ENCODE measurements at places on chromosomes 16 and 17. TPM values are rescaled to one million over a fixed set of nuclear protein-coding genes. Genes with fewer than 3 reads are reported as not detected.

DNA sequence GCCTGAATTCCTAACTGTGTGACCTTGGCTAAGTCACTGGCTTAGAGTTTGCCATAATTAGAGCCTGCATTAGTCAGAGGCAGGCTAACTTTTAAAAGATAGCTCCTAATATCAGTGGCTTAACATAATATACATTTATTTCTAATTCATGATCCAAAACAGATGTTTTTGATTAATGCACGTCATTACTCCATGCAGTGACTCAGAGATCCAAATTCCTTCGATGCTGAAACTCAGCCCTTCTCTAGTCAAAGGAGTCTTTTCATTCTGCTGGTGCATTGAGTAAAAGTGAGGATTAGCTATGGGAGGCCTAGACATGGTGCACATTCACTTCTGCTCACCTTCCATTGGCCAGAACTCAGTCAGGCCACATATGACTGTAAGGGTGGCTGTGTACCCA is 49.8 kb downstream of the IRX3 start:
- peak; percentile 85 for DNase-seq

GRCh38 chr17:61410141-61411010 is 10.7 kb downstream of the TBX2 start:
- peak; percentile 75 for DNase-seq

GRCh38 chr16:59848296-59848695 is 1114.2 kb upstream of the GOT2 start:
- DNase-seq: no peak

Gene DPEP2
- total RNA-seq: not detected

DNA sequence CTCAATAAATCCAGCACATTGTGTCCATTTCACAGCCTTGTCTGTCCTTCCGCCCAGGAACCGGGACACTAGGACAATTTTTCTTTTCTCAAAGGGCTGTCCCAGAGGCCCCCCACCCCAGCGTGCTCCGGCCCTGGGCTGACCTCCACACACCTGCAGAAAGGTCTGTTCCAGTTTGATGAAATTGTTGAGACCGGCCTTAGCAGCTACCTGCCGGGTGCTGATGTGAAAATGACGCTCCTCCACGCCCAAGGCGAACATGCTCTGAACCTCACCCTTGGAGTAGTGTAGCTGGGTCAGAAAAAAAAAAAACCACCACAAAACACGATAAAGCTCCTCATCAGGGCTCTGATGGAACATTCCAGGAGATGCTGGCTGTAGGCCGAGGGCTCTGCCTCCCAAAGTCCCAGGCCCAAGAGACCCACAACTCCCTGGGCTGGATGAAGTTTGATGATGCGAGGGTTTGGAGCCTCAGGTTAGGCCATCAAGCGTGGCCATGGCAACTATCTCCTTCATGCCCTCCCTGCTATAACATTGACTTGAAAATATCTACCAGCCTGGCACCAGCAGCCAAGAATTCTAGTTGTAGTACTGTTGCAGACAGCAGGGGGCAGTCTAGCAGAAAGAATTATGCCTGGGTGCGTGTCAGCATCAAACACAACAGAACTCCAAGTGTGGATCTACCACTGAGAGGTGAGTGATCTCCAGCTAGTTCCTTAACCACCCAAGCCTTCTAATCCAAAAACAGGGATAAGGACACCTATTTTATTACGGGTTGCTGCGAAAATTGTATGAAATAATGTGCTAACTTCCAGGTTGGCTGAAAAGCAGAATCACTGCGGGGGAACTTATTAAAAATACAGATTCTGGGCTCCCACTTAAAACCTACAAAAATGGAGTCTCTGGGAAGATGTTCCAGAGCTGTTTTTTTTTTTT is 62.1 kb downstream of the RMI2 start:
- peak; percentile 85 for DNase-seq

- DNase-seq: no peak
Measured at GRCh38 chr16:855471-855870, 54.9 kb upstream of the GNG13 start.

Gene KIF18B
- 2.1 TPM for total RNA-seq

GRCh38 chr17:77889135-77889505 is 69.4 kb upstream of the TNRC6C start:
- DNase-seq: no peak

DNA sequence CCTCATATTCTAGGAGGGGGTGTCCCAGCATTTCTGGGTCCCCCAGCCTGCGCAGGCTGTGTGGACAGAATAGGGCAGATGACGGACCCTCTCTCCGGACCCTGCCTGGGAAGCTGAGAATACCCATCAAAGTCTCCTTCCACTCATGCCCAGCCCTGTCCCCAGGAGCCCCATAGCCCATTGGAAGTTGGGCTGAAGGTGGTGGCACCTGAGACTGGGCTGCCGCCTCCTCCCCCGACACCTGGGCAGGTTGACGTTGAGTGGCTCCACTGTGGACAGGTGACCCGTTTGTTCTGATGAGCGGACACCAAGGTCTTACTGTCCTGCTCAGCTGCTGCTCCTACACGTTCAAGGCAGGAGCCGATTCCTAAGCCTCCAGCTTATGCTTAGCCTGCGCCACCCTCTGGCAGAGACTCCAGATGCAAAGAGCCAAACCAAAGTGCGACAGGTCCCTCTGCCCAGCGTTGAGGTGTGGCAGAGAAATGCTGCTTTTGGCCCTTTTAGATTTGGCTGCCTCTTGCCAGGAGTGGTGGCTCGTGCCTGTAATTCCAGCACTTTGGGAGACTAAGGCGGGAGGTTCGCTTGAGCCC is 11.6 kb downstream of the STH start:
- DNase-seq: peak; percentile 13

GRCh38 chr17:73397856-73398540 is 86.2 kb upstream of the CDC42EP4 start:
- DNase-seq: no peak

- DNase-seq: no peak
Measured at GRCh38 chr17:76781056-76781982, 43.4 kb downstream of the MFSD11 start.

DNA sequence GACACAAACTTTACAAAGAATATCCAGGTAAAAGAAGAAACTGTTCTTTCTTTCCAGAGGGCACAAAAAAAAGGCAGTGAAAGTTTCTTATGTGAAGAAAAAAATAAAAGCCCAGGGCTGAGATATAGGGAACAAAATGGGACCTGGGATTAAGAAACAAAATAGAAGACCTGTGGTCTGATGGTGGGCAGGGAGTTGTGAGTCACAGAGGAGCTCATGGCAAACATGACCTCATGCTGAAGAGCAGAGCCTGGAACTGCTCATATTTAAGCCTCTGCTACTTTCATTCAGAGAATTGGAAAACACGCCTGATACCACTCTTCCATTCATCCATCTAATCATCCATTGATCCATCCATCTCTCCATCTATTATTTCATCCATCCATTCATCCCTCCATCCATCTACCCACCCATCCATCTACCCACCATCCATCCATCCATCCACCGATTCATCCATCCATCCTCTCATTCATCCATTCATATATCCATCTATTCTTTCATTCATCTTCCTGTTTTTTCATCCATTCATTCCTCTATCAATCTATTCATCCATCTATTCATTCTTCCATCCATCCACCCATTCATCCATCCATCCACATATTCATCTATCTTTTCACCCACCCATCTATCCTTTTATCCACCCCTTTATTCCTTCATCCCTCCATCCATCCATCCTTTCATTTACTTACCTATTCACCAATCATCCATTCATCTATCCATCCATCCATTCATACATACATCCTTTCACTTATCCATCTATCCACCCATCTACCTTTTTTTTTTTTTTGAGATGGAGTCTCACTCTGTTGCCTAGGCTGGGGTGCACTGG is 30.0 kb downstream of the WFDC1 start:
- DNase-seq: peak; percentile 37

Gene ORMDL3
- 60.4 TPM for total RNA-seq

GRCh38 chr16:81815429-81815766 is 36.3 kb downstream of the PLCG2 start:
- no peak for DNase-seq

Gene METRNL
- total RNA-seq: 305 TPM

Gene FZD2
- total RNA-seq: 21.4 TPM

DNA sequence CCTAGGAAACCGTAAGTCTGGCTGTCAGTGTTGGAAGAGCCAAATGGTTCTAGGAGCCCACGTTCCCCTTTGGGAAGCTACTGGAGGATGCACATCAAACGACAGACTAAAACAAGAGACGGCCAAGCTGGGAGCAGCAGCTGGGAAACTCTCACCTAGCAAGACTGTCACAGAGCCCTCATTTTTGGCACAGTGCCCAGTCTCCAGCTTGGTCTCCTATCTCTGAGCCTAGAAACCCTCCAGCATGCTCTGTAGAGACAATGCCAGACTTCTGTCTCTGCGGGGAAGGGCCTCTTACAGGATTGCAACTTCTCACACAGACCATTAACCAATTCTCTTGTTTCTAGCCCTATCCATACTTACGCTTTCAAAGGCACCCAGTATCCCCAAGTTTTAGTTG is 23.5 kb downstream of the GTF3C1 start:
- no peak for DNase-seq

GRCh38 chr17:46832945-46833839 is 14.7 kb upstream of the WNT3 start:
- peak; percentile 96 for DNase-seq

- DNase-seq: no peak
Measured at GRCh38 chr16:75298267-75298666, 46.8 kb upstream of the BCAR1 start.

- no peak for DNase-seq
Measured at GRCh38 chr16:66612422-66612821, 7.9 kb downstream of the CMTM3 start.

DNA sequence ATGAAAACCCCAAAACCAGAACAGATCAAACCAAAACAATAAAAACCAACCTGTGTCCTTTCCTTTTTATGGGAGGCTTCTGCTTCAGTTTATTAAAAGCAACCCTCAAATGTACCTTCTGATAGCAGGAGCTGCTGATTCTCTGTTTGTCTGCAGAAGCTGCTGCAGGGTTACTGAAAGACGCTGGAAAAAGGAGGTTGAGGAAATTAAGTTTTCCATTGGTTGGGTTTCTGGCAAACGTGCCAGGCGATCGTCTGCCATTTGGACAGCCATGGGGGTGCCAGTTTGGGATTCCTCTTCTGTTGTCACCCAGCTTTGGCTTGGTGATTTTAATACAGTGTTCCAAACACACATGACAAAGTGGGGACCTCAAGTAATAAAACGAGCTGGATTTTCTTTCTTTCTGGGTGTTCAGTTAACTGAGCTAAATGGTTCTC is 185.4 kb upstream of the ZFHX3 start:
- no peak for DNase-seq

- no peak for DNase-seq
Measured at GRCh38 chr16:65272699-65273414, 151.0 kb upstream of the CDH11 start.
